ENCODE measurements at places on chromosomes 5 and 9. TPM values are rescaled to one million over a fixed set of nuclear protein-coding genes. Genes with fewer than 3 reads are reported as not detected.

CARTPT gene
- total RNA-seq = not detected

CARD6 gene
- not detected for total RNA-seq

AK8 gene
- 3.6 TPM for total RNA-seq

PTPRD gene
- 15.0 TPM for total RNA-seq

GLRA1 gene
- total RNA-seq = not detected

TCF7 gene
- total RNA-seq = 11.1 TPM

STPG3 gene
- not detected for total RNA-seq

OR1Q1 gene
- not detected for total RNA-seq
